ENCODE measurements at places on chromosomes 1 and 21. TPM values are rescaled to one million over a fixed set of nuclear protein-coding genes. Genes with fewer than 3 reads are reported as not detected.

DMRTA2 gene
- not detected for total RNA-seq

TRIM58 gene
- 0.32 TPM for total RNA-seq

AADACL4 gene
- total RNA-seq, result not detected

C1orf94 gene
- not detected for total RNA-seq

CELA3A gene
- total RNA-seq, result not detected

SLC16A1 gene
- 155 TPM for total RNA-seq

Measured in epithelial cell of umbilical artery (primary cell).